Right renal pelvis (tissue), 4 donors: ENCODE measurements at places on chromosomes 12 and 14.

DNA sequence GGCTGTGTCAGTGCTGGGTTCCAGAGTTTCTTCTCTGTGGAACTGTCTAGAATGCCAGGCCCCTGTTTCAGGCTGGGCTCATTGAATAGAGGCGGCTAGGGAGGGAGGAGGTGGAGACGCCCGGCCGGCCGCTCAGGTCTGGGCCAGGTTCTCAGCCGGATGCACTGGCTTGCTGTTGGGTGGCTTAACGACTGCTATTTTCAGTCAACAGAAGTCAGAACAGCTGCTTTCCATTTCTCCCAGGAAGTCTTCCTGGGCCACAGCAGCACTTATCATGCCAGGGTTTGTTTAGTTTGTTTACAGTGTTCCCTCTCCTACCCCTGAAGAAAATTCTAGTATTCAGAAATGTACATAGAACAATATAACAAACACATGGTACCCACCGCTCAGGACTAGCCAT is 26.0 kb upstream of the VPS37B start:
- no peak for DNase-seq

- no peak for DNase-seq
Observed at GRCh38 chr14:81352413-81352812, 47.7 kb downstream of the STON2 start.

DNA sequence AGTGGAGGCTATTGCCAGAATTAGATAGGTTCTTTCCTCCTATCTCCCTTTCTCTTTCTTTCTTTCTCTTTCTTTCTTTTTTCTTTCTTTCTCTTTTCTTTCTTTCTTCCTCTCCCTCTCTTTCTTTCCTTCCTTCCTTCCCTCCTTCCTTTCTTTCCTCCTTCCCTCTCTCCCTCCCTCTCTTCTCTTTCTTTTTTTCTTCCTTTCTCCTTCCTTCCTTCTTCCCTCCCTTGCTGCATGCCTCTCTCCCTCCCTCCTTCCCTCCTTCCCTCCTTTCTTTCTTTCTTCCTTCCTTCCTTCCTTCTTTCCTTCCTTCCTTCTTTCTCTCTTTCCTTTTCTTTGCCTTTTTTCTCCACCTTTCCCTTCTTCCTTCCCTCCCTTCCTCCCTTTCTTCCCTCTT is 16.4 kb upstream of the MDGA2 start:
- DNase-seq: no peak

DNA sequence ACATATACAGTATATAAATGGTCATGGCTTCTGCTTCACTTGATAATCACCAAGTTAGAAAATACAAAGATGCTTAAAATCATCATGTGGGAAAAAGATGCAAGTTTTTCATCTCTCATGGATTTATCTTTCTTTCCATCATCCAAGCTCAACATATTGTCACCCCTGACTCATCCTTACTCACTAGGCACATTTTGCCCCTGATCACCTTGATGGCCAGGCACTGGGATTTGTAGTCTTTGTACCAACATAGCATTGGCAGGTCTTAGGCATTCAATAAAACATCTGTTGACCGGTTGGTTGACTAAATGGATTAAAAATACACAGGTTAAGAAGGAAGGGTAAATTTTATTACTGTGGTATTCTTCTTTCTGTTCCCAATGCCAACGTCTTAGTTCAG is 28.1 kb downstream of the KLHDC2 start:
- no peak for DNase-seq
